ENCODE measurements at places on chromosomes 2 and 18.

- ATAC-seq: peak; percentile 54
Observed at GRCh38 chr2:157837851-157838441, 38.2 kb downstream of the ACVR1 start.

GRCh38 chr2:40213619-40214018 lies 238.3 kb downstream of the SLC8A1 start:
- peak; percentile 25 for ATAC-seq

- no peak for ATAC-seq
Observed at GRCh38 chr2:238183821-238184220, 19.7 kb downstream of the ILKAP start.

GRCh38 chr2:24304631-24305030 lies 55.7 kb downstream of the ITSN2 start:
- no peak for ATAC-seq

DNA sequence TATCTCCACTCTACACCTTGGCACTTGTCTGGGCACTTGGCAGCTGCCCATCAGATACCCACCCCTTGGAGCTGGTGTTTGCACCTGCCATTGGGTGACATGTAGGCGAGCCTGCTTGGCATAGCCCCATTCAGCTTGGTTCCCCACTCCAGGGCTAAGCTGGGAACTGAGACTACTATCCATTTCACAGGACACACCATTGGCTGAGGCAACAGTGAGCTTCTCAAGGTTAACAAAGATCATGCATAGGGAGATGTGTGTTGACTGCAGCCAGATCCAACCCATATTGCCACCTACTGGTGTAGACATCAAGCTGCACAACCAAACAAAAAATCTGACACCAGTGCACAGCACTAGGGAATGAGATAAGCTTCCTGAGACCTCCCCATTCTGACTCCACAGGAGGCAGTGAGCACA lies 1389.8 kb upstream of the TMEFF2 start:
- peak; percentile 93 for ATAC-seq

GRCh38 chr2:180474716-180475115 lies 467.6 kb upstream of the CWC22 start:
- no peak for ATAC-seq

- no peak for ATAC-seq
Observed at GRCh38 chr2:195317550-195317949, 339.5 kb upstream of the SLC39A10 start.

DNA sequence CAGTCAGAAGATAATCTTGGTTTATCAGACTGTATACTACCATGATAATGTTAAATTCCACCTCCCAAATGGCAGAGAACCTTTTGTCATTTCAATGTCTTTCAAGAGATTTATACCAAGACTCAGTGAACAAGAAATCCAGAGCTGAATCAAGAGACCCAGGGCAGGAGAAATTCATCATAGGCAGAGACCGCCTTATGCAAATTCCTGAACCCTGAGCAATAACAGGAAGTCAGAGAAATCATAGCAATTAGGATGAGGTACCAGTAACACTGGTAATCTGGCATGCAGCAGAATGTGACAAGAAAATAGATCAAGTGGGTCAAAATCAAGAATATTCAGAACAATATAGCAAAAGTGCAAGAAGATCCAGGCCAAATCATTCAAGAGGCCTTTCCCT lies 412.4 kb upstream of the LRATD1 start:
- no peak for ATAC-seq

DNA sequence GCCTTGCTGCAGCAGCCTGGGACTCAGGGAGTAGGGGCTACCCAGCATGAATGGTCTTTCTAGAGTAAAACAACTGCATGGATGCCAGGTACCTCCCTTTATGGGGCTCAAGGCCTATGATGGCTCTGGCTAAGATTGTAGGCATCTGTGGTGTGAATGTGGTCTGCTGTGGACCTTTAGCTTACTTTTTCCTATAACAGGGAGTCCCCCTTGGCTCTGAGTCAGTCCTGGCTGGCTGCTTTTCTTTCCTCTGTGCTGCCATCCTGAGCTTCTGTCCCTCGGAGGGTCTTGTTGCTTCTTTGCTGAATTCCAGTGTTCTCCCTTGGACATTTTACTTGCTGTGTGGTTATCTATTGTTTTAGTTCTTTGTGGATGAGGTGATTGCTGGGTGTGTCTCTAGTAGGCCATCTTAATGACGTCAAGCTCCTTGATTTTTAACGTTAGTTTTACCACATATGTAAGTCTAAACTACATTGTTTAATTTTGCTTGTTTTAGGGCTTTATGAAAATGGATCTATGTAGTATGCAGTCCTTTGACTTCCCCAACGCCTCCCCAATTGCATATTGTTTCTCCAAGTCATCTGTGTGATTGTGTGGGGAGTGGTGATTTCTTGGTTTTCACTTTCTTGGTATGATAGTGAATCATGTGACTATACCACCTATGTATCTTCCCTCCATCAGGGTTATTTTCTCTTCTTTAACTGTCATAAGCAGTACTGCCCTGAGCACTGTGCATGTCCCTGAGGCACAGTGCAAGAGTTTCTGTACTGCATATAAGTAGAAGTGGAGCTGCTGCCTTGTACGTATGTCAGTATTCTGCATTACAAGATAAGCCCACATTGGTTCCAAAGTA lies 92.4 kb downstream of the NCK2 start:
- no peak for ATAC-seq

All from SK-N-SH treated with all-trans-retinoic acid at 6 μM for 48 hours (cell line).